ENCODE measurements at places on chromosomes 13 and 19.

DNA sequence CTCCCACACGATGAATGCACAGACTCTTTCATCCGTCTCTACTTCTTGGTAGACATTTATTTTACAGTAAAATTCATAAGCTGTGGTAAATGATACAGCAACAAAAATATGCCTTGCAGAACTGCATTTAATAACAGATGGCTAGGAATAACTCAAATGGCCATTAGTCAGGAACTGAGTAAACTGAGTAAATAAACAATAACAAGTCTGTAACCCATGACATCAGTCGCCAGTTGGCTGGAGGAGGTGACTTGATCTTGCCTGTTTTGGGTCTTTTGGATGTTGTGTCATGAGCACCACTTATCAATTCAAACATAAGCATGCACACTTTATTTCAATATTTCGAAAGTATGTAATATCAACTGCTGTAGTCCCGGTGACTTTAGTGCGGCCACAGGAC lies 632.6 kb upstream of the ARGLU1 start:
- no peak for DNase-seq

GRCh38 chr13:40613192-40613818 lies 53.1 kb downstream of the FOXO1 start:
- no peak for DNase-seq

DNA sequence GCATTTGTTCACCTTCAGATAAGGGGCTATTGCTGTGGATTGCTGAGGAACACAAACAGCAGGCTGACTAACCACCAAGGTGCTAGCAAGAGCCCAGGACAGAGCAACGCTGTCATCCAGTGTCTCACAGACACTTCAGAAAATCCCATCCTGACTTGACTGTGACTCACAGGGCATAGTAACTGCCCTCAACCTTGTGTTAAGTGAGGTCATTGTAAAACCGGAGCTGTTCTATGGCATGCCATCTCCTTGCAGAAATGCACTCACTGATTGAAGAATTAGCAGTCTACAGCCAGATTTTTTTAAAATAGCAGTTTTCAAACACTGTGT lies 51.1 kb downstream of the TNFRSF19 start:
- no peak for DNase-seq

- DNase-seq = no peak
These were observed 30.4 kb upstream of the PCDH8 start for GRCh38 chr13:52878831-52879230.

GRCh38 chr19:54469496-54469934 lies 3.6 kb downstream of the CDC42EP5 start:
- DNase-seq = no peak

DNA sequence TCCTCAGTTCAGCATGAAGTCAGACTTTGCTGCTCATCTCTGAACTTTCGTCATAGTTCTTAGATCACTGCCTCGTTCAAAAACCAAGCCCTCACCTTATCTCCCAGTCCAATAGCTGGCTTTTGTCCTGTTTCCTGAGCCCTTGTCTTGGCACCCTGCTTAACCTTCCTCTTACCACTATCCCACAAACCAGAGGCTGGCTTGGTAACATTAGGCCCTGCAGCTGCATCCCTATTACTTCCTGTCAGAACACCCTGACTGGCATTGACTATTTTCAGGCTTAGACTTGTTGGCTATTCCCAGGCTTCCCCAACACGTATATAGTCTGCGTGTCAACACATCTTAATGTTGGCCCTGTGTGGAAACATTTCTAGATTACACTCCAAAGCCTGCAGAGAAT lies 172.4 kb downstream of the VWA8 start:
- no peak for DNase-seq

DNA sequence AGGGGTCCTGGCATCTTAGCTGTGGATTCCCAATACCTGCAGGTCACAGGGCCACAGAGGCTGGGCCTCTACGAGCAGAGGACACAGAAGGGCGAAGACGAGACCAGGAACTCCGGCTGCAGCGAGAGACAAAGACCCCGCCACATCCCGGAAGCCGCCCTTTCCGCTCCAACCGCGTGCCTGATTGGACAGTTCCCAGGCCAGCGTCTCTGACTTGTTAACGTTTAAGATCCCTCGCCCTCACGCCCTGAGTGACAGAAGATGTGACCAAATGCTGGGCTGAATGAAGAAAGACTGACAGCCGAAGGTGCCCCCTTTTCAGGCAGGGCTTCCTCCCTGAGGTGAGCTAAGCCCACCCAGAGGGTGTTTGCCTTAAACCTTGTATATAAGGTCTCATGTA lies at the start of gene ZNF98:
ZNF98 (minus strand) TSS at position 136 of the 400 bp plus-strand sequence; CDS start at position 14, 122 bp downstream.
- DNase-seq = no peak

DNA sequence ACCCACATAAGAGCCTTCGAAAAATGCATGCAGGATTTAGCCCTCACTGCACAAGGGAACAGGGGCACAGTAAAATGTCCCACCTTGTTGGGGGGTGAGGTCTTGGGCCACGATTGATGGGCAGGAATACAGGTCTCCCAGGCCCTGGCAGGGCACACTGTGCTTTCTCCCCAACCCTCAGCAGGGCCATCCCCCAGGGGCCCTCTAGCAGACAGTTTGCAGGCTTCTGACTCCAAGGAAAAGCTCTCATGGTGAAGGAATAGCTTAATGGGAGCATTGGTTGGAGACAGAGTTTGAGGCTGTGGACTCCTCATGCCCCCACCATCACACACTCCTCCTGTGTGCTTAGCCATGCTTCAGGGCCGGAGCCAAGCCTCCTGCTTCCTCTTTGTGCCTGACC lies 484.6 kb downstream of the ZNF536 start:
- no peak for DNase-seq

DNA sequence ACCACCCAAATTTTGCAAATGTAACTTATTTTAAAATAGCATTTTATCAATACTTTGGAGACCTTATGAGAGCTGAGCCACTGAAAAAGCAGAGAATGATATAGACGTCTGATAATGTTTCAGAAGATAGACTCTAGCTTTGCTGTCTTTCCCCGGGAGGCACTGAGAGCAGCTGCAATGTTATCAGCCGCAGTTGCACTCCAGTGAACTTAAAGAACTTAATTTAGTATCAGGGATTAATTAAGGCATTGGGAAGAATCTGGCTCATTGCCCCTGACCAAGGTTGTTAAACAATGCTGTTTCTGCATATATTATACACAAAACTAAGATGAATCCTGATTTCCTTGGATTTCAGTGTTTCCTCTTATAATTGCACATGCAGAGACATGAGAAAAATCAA lies 75.7 kb upstream of the SGCG start:
- DNase-seq = no peak

- DNase-seq = no peak
These were observed 71.6 kb upstream of the HTR2A start for GRCh38 chr13:46968450-46968849.

All from cerebellum (tissue), 4 donors.